Dermis lymphatic vessel endothelial cell (primary cell): ENCODE measurements at places on chromosomes 2 and 18. TPM values are rescaled to one million over a fixed set of nuclear protein-coding genes. Genes with fewer than 3 reads are reported as not detected.

POTEI gene
- 0.17 and 0.98 TPM in 2 replicates for total RNA-seq

OR6B2 gene
- not detected in 2 replicates for total RNA-seq

IMMT gene
- total RNA-seq = 43.1 and 53.2 TPM in 2 replicates

LCT gene
- under 0.01 TPM in 2 replicates for total RNA-seq

CMPK2 gene
- 0.26 and 0.33 TPM in 2 replicates for total RNA-seq

GCG gene
- total RNA-seq = not detected in 2 replicates

CFAP53 gene
- total RNA-seq = under 0.01 and 0.17 TPM in 2 replicates
